Fibroblast of upper back skin (primary cell): ENCODE measurements at places on chromosomes 1 and 21.

DNA sequence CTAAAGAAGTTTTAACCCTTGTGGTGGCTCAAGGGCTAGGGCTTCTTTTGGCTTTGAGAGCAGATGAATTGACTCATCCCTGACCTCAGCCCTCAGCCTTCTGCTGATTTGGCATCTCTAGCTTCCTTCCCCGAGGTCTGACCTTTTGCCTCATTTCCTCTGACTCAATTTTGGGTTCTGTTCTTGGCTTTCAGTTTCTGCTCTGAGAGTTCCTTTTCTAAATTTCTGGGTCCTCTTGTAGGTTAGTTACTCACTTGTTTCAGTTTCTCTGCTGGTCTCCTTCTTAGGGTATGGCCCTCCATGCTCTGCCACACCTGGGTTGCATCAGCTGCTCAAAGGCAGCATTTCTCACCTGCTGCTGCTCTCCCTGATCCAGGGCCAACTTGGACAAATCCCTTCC is 19.4 kb downstream of the PDE4B start:
- DNase-seq: peak; percentile 85

DNA sequence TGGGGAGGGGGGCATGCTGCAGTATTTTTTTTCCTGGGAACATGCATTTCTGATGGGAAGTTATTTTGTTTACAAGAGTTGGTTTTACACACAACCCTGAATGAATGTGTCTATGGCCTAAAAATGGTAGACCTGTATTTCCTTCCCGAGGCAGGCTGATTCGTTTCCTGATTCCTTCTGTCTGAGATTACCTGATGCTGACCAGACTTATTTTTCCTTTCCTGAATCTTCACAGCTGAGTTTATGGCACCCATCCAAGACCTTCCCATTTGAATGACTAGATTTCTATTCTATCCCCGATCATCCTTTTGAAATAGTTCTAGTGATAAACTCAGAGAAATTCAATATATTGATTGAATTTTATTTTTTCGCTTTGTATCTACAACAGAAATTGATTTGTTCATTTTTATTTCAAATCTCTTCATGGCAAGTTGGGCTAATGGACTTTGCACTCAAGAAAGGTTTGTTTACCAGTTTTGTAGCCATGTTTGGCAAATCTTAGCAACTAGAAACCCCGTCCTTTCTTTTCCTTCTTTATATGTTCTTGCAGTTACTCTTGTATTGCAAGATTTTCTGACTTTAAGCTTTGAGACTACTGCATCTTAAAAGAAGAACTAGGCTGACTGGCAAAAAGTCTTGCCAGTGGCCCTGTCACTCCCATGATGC is 15.9 kb upstream of the PLEKHM2 start:
- DNase-seq: no peak

- DNase-seq: no peak
Observed at GRCh38 chr1:35914717-35915116, 16.2 kb upstream of the AGO3 start.

- DNase-seq: no peak
Observed at GRCh38 chr1:224526771-224527170, 89.3 kb upstream of the CNIH3 start.

DNA sequence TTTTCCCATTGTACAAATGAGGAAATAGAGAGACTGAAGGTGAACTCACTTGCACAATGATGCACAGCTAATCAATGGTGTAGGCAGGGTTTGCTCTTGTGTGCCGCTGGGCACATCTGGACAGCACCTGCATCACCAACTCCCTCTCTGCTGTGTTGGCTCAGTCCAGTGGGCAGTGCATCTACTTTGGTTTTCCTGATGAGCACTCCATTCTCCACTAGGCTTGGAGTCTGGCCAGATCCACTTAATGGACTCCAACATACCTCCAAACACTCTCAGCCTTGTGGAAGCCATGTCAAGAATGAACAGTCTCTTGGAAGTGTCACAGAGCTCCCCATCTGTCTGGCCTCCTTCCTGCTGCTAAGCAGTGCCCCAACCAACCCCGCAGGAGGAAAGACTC is 152.2 kb downstream of the HIVEP3 start:
- DNase-seq: peak; percentile 65
